ENCODE measurements at places on chromosomes 11 and 22.

DNA sequence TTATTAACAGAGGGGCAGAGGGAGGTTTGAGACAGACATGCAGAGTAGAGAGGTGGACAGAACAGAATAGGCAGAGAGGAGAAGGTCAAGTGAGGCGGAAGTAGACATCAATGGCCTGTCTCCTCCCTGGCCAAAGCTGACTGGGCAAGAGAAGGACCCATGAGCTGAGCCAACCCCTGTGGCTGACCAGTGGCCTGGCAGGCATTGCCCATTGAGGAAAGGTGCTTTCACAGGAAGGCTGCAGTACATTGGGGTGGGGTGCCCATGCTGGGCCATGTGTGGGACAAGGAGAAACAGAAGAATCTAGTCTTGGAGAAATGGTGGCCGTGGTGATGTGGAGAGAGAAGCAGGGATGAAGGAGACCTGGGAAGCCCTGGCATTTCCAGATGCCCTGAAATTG is 76.0 kb downstream of the MYEOV start:
- no peak for DNase-seq

DNA sequence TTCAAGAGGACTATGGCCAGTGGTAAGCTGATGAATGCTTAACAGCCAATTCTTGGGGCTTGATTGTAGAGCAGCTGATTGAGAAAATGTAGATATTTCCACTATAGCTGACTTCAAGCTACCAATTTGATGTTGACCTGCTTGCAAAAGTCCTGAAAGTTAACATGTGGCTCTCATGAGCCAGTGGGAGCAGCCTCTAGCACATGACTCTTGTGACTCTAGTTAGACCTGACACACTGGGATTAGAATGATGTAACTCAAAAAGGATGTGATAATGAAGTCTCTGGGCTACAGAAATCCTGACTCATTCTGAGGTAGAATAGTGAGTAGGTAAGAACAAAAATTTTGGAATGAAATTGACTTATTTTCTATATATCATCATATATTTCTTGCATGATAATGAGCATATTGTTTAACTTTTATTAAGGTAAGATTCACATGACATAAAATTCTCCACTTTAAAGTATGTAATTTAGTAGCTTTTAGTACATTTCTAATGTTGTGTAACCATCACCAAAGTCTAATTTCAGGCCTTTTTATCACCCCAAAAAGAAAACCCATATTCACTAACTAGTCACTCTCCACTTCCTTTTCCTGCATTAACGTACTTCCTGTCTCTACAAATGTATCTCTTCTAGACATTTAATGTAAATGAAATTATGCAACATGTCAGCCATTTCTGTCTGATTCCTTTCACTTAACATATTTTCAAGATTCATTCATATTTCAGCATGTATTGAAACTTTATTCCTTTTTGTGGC is 16.1 kb upstream of the OR52H1 start:
- no peak for DNase-seq

DNA sequence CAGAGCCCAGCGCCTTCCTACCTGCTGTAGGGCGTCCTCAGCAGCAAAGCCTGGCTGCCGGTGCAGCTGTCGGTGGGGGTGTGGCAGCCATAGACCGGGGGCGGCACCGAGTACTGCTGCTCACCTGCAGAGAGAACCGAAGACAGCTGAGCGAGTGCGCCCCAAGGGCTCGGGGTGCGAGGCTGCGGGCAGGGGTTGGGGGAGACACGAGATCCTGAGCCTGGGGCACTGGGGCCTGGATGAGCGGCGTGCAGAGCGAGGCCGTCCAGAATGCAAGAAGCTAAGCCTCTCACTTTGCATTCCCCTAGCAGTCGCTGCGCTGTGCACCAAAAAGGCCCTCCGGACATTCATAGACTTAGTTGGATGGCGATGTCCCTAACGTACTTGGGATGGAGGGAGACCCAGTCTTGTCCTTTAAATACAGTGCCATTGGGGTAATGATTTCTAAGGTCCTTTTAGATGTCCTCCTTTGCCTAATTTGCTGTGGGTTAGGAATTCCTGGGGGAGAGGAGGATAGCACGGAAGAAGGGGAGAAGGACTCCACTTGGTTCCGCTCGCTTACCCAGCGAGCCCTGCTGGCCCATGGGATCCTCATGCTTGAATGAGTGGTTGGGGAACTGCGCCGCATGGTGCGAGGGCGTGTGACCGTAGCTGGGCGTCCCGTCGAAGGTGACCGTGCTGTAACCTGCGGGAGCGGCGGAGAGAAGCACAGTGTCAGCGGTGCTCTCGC is 7.2 kb downstream of the WT1 start:
- no peak for DNase-seq

GRCh38 chr11:60848714-60849151 is 6.8 kb downstream of the CCDC86 start:
- no peak for DNase-seq

GRCh38 chr11:124748481-124749343 is 3.3 kb downstream of the VSIG2 start:
- DNase-seq, result no peak

DNA sequence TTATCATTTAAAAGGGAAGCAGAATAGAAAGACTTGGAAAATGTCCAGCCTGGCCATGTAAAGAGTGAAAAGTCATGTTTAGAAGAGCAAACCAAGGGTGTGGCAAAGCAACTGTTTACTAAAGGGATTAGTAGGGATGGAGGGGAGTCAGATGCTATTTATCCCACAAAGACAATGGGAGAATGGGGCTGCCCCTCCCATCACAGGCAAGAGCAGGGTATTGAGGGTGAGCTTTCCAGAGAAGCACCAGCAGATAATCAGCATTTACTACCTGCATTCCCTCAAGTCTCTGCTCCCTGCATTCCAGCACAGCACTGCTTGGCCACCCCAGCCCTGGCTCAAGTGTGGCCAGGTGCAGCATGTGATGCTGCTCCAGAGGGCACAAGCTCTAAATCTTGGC is 18.5 kb upstream of the QSER1 start:
- no peak for DNase-seq

DNA sequence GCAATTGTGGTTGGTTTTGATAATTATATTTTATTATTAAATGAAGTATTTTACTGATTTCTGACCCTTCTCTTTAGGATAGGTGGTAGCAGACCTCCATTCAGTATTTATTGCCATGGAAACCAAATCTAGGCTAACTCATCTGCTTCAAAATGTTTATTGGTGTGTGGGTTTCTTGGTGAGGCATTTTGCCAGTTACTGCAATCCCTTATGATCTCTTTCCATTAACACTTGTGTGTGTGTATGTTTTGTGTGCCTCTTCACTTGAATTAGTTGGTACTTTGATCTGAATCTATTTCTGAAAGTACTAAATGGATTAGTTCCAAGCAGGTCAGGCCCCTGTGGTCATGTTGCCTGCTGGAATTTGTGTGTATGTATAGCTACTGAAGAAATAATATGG is 184.4 kb upstream of the C11orf87 start:
- DNase-seq, result no peak

GRCh38 chr22:37726241-37726887 is 29.5 kb downstream of the TRIOBP start:
- DNase-seq, result no peak

GRCh38 chr11:70104419-70104818 is 26.3 kb downstream of the ANO1 start:
- DNase-seq, result no peak

- DNase-seq, result no peak
Observed at GRCh38 chr11:109914809-109915653, 178.2 kb upstream of the ZC3H12C start.

- no peak for DNase-seq
Observed at GRCh38 chr11:126732981-126733380, 267.6 kb downstream of the KIRREL3 start.

DNA sequence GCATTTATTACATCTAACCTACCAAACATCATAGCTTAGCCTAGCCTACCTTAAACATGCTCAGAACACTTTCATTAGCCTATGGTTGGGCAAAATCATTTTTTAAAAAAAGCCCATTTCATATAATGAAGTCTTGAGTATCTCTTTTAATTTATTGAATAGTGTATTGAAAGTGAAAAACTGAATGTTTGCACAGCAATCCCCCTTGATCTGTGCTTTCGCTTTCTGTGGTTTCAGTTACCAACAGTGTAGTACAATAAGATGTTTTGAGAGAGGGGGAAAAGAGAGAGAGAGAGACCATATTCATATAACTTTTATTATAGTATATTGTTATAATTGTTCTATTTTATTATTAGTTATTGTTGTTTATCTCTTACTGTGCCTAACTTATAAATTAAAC is 8.4 kb upstream of the MAP6 start:
- DNase-seq, result no peak

- DNase-seq, result no peak
Observed at GRCh38 chr11:61954106-61954850, 4.1 kb downstream of the BEST1 start.

DNA sequence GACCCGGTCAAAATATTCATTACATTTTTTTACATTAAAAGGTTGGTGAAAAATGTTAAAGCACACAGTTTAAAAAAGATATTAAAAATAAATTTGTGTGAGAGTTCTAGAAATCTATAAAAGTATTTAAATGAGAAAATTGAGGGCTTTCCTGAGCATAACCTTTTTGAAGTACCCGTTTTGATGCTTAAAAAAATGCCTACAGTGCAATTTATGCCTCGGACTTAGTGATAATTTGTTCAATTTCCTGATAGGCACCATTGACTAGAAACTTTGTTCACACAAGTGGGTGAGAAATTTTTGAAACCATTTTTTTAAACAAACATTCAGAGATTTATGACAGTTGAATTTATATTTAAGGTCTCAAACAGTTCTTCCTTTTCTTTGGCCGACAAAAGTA is 29.7 kb upstream of the B3GAT1 start:
- no peak for DNase-seq
